Mesenchymal stem cell (in vitro differentiated cells and primary cell): ENCODE measurements at places on chromosomes 3 and 15.

DNA sequence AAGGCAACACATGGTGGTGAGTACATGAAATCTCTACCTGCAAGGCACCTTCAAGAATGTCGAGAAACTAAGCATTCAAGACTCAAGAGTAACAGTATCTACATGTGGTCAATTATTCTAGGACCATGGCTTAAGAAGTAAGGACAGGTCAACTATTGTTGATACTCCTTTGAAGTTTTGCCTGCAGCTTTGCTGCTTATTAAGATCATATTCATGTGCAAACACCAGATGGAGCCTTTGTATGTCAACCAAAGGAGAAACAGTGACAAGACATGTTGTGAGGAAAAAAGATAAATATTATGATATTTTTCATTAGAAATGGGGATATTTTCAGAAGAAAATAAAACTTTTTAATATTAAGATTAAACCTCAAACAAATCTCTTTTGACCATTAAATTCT lies 52.3 kb upstream of the FGF7 start:
- H3K36me3 ChIP-seq, result no peaks in the 10 kb centered on the region
- no peaks in the 10 kb centered on the region for H3K4me1 ChIP-seq

GRCh38 chr3:100425316-100425715 lies 24.0 kb downstream of the LNP1 start:
- no peaks in the 10 kb centered on the region for H3K27me3 ChIP-seq
- H3K4me1 ChIP-seq, result no peaks in the 10 kb centered on the region
- no peak overlapping the region for H3K27ac ChIP-seq
- no peaks in the 10 kb centered on the region for H3K36me3 ChIP-seq

DNA sequence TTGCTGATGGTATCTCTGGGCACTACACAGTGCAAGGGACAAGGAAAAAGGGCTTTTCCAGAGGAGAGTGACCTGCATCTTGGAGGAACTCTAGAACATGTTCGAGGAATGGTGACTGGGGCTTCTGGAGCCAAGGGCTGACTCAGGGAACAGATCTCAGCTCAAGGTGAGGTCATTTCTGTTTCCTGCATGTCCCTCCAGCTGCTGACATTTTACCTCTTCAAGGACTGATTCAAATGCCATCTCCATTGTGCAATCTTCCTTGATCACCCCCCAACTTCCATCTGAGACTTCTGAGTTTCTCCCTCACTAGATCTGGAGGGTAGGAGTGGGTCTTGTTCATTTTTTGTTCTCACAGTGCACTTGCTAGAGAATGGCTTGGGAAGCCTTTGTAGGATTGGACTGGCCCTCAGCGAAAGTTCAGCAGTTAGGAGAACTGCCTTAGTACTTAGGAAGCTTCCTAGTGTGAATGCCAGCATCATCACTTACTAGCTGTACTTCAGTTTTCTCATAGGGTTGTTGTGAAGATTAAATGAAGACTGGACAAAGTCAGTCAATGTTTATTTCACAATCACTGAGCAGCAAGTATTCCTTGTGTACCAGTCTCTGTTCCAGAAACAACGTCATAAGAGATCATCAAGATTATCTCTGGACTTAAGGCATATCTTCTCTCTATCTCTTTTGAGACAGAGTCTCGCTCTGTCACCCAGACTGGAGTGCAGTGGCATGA lies 2.6 kb upstream of the IDH3A start:
- no peak for DNase-seq
- H3K36me3 ChIP-seq, result no peaks in the 10 kb centered on the region
- no peaks in the 10 kb centered on the region for H3K27me3 ChIP-seq
- no peak overlapping the region for H3K27ac ChIP-seq
- no peak overlapping the region for H3K4me3 ChIP-seq
- H3K4me1 ChIP-seq, result peaks cover 5% of the 10 kb centered on the region

- H3K4me3 ChIP-seq, result no peak overlapping the region
- peaks cover 2% of the 10 kb centered on the region for H3K4me1 ChIP-seq
- H3K27me3 ChIP-seq, result no peaks in the 10 kb centered on the region
- no peak for DNase-seq
Measured at GRCh38 chr3:139421460-139421859, 32.0 kb upstream of the COPB2 start.

- no peak overlapping the region for H3K27ac ChIP-seq
- H3K27me3 ChIP-seq, result peaks cover 4% of the 10 kb centered on the region
- no peak for DNase-seq
- peaks cover 8% of the 10 kb centered on the region for H3K4me1 ChIP-seq
Measured at GRCh38 chr15:28943611-28944230, 57.9 kb downstream of the APBA2 start.
